ENCODE measurements at places on chromosomes 12 and 14. TPM values are rescaled to one million over a fixed set of nuclear protein-coding genes. Genes with fewer than 3 reads are reported as not detected.

POLR3B gene
- 2.6 TPM for total RNA-seq

EAPP gene
- total RNA-seq, result 91.4 TPM

DIO3 gene
- not detected for total RNA-seq

JPH4 gene
- total RNA-seq, result not detected

SSTR1 gene
- not detected for total RNA-seq

ADAM21 gene
- not detected for total RNA-seq

A2ML1 gene
- not detected for total RNA-seq

OASL gene
- total RNA-seq, result 34.5 TPM

ERBB3 gene
- total RNA-seq, result 1.5 TPM

POU6F1 gene
- total RNA-seq, result 21.2 TPM

FAM90A1 gene
- total RNA-seq, result not detected

PLBD1 gene
- not detected for total RNA-seq

SLC25A21 gene
- total RNA-seq, result not detected

MYH6 gene
- total RNA-seq, result not detected

Data from CD8-positive, alpha-beta T cell (primary cell).